ENCODE measurements at places on chromosomes 1 and 21.

GRCh38 chr21:22925032-22925431, 1926.8 kb downstream of the NCAM2 start:
- no peak for DNase-seq

- DNase-seq = no peak
Measured at GRCh38 chr1:173496757-173497320, 19.7 kb downstream of the PRDX6 start.

- no peak for DNase-seq
Measured at GRCh38 chr1:58409890-58410289, 136.6 kb downstream of the OMA1 start.

GRCh38 chr21:36028127-36029069, 31.9 kb downstream of the SETD4 start:
- DNase-seq = peak; percentile 85

DNA sequence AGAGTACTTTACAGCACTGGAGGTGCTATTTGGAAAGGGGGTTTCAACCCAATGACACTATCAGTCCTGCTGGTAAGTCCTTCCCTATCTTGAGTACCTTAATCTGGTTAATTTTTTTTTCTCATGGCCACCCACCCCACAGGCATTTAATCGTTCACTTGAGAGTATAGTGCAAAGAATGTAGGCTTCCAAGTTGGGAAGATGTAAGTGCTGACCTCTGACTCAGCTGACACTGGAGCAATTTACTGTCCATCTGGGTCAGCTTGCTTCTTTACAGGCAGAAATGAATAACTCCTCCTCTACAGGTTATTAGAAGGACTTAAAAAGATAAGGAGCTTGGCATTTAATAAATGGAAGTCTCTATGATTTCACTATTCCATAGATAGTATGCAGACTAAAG, 89.6 kb downstream of the AK5 start:
- no peak for DNase-seq

- no peak for DNase-seq
Measured at GRCh38 chr1:147567594-147568381, 26.5 kb downstream of the BCL9 start.

- no peak for DNase-seq
Measured at GRCh38 chr21:41451753-41452676, 26.0 kb downstream of the MX1 start.

DNA sequence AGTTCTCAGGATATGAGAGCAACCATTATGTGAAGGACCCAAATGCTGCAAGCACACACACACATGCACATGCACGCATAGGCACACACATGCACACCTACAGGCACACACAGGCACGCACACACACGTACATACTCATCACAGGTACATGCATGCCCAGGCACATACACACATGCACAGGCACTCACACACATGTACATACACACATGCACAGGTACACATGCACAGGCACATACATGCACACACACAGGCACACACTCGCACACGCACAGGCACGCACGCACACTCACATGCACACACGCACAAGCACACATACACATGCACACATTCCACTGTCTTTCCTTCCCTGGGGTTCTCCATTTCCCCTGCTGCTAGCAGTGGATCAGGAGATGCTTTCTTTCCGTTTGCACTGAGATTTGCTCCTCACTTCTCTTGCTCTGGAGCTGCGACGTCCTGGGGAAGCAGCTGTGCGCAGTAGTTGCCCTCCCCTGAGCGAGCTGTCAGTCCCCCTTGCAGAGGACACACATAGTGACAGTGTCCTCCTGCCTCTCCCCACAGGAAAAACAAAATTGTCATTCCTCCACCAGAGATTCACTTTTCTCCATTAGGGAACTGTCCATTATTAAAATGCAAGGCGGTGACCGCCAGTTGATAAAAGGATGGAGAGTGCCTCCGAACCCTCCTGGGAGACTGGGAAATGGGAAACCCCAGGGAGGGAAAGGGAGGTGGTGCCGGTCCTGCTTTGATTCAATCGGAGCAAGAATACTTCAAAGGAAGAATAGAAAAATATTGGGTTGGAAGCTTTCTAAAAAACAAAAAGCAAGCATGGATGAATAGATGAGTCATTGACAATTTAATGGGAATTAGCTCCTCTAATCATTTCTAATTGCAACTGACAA, 69.5 kb downstream of the WDR4 start:
- no peak for DNase-seq

- DNase-seq = no peak
Measured at GRCh38 chr1:80918380-80918779, 882.4 kb upstream of the ADGRL2 start.

GRCh38 chr1:201262963-201263608, 20.2 kb upstream of the PKP1 start:
- DNase-seq = no peak

DNA sequence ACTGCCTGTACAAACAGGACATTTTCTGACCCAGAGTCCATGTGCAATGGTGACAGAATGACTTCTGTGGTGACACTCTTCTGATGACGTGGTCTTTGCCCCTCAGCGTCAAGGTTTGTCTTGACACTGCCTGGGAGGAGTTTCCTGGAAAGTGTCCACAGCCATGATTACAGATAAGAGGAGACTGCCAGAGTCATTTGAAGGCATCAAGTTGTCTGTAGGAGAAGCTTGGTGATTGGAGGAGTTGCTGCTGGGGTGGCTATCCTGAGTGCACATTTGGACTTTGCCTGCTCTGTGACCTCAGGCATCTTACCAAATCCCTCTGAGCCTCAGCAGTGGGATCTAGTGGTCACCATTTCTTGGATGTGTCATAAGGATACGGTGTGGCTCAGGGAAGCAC, 17.7 kb downstream of the TCHHL1 start:
- no peak for DNase-seq

GRCh38 chr1:6461538-6462411, 4.2 kb downstream of the TNFRSF25 start:
- no peak for DNase-seq

DNA sequence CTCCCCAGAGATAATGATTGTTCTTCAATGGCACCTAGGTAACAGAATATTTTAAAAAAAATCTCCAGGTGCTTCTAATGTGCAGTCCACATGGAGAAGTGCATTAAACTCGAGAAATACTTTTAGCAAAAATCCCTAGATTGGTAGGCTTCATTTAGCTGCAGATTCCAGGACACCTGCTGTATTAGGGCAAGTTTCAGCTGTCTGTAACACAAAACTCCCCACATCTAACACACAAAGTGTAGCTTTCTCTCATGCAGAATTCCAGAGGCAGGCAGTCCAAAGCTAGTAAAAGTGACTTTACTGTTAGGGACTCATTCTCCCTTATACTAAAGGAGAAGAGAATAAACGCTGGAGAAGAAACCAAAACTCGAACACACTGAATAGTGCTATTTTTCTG, 1414.3 kb upstream of the B3GALT2 start:
- no peak for DNase-seq

GRCh38 chr1:208595745-208596144, 351.6 kb upstream of the PLXNA2 start:
- no peak for DNase-seq

GRCh38 chr1:237042892-237043576, 1.1 kb downstream of the RYR2 start:
- no peak for DNase-seq

DNA sequence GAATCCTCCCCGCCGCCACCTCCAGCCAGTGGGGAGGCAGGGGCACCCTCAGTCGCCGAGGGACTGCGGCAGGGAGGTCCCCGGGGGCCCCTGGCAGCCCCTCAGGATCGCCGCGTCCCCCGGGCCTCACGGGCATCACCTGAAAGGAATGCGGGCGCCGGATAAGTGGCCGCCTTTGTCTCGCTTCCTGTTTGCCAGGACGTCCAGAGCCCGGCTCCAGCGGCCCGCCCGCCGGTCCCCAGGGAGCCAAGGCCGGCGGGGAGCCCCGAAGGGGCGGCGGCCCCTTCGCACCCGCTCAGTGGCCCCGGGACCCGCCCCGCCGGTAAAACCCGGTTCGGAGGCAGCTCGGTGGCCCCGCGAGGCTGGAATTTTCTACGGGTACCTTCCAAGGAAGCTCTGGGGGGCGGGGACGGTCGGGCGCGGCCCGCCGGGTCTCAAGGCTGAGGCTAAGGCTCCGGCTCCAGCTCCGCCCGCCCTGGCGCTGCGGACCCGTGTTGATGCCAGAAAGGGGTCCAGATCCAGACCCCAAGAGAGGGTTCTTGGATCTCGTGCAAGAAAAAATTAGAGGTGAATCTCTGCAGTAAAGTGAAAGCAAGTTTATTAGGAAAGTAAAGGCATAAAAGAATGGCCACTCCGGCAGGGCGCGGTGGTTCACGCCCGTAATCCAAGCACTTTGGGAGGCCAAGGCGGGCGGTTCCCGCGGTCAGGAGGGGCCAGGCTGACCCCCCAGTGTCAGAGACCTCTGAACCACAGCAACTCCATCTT, 12.6 kb downstream of the TINAGL1 start:
- peak; percentile 57 for DNase-seq

DNA sequence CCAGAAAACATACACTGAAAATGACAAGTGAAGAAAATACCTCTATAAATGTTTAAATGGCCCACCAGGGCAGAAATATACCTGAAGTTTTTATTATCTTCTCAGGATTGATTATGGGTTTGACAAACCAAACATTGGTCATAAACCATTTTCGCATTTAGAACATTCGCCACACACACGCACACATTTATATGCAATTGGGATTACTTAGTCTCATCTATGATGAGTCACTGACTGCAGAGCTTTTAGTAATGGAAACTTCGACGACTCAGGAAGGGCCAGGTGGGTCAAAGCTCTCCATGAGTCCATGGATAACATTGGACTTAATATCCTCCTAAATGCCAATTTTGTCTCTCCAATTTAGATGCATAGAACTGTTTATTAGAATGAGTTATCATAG, 16.9 kb downstream of the NRDC start:
- DNase-seq = no peak

DNA sequence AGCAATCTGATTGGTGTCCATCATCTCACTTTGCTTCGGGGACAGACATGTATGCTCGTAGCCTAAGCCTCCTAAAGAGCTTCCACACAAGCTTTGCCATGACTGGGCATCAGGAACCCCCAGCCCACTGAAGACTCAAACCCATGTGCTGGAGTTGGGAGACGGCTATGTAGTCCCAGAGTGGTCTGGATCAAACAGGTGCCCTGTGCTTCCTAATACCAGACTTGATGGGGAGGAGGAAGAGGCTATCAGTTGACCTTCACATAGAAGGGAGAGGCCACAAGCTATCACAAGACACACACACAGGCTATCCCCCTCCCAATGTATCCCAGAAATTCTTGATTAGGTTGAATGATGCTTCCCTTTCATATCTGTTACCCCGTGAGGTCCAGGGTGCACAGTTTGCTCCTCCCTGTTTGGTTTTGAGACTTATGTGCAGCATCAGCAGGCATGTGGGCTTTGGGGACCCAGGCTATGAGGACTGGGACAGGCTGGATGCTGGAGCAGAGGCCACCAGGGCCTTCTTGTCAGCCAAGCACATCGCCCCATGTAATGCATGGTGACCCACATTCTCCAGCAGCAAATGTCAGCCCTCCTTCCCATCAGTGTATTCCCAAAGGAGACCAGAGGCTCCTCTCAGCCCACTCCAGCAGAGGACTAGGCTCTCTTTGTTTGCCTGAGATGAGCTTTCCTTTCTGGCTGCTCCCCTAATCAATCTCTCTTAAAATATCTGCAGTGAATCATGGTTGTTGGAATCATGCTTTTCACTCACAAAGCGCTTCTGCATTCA, 159.8 kb downstream of the GRIK3 start:
- no peak for DNase-seq

DNA sequence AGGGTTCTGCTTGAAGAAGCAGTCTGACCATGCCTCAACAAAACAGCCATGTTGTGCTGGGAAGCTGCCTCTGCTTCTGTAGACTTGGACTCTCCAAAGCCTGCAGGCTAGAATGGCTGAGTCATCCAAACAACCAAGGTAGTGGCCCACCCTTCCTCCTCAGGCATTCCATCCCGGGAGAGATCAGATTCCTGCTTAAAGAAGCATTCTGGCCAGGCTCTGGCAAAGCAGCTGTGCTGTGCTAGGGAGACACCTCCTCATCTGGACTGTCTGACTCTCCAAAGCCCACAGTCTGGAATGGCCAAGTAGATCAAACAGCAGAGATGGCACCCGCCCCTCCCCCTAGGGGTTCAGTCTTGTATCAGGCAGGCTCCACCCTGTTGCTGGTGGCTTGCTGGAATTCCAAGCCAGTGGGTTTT, 38.3 kb upstream of the F3 start:
- DNase-seq = peak; percentile 80

- DNase-seq = no peak
Measured at GRCh38 chr1:227845147-227845458, 29.6 kb downstream of the PRSS38 start.

DNA sequence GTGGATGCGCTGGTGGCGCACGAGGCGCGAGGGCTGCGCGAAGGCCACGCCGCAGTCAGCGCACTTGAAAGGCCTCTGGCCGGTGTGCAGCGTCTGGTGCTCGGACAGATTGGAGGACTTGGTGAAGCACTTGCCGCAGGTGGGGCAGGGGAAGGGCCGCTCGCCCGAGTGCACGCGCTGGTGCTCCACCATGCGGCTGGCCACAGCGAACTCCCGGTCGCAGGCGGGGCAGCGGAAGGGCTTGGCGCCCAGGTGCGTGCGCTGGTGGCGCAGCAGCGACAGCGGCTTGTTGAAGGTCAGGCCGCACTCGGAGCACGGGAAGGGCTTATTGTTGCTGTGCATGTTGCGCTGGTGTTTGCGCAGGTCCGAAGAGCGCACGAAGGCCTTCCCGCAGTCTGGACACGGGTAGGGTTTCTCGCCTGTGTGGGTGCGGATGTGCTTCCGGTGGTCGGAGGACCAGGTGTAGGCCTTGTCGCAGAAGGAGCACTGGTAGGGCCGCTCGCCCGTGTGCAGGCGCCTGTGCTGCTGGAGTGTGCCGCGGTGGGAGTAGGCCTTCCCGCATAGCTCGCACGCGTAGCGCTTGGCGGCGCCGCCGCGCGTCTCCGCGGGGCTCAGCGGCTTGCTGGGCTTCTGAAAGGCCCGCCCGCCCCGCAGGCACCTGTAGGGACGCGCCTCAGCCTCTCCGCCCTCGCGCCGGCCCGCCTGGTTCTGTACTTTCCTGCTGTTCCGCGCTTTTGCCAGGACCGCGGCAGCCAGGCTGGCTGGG, 4.7 kb downstream of the ZNF648 start:
- DNase-seq = no peak

DNA sequence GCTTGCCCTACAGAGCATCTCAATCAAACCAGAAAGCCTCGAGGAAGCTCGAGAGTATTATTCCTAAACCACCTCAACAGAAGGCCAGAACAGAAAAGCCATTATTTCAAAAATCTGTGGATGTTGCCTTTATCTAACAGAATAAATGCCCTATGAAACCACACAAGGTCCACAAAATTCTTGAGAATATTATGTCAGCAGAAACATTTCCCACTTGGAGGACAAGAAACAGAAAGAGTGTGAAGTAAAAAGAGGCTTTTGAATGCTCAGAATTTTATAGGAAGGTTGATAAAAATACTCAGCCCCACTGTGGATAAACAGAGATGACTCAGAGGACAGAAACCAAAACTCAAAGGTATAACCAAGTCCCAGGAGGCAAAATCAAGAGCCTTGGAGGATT, 146.4 kb upstream of the LRRC7 start:
- DNase-seq = no peak

DNA sequence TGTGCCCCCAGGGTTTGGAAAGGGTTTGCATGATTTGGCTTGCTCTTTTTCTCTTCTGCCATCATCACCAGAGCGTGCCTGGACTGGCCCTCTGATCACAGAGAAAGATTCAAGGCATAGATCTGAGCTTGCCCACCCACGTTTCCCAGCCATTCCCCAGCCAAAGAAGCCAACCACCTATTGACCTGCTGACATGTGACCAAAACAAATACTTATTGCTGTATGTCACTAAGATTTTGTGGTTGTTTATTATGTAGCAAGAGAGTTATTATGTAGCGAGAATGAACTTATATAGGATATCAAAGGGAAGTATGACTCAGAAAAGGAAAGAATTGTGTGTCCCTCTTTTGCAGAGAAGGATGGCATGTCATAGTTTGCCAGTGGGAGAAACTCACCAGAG, 59.9 kb downstream of the UBE2U start:
- DNase-seq = no peak

Measured in hepatic stellate cell (primary cell).